HuH-7.5 (cell line): ENCODE measurements at places on chromosomes 5 and 9.
A peak's percentile ranks its signal among the peaks of the same experiment; 100 is the strongest.

GRCh38 chr5:137432376-137432775 lies 66.8 kb downstream of the SPOCK1 start:
- DNase-seq, result no peak

GRCh38 chr9:78303377-78304062 lies 6.6 kb downstream of the PSAT1 start:
- no peak for DNase-seq

DNA sequence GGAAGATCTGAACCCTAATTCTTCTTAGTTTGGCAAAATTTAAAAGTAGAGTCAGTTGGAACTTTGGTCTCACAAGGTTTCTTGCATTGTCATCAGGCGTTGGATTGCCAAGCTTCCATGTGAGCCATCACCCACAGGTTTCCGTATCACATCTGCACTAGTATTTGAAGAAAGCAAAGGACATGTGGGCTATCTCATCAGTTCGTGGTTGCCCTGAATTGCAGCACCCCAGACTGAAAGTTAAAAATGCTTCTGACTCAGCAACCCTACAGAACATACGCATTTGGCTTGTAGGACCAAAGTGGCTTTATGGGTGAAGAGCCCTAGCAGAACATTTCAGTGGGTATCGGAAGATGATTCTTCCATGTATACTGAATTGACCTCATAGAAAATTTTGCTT lies 358.0 kb downstream of the ENC1 start:
- no peak for DNase-seq

GRCh38 chr5:53430618-53431252 lies 49.7 kb upstream of the FST start:
- peak; percentile 5 for DNase-seq

DNA sequence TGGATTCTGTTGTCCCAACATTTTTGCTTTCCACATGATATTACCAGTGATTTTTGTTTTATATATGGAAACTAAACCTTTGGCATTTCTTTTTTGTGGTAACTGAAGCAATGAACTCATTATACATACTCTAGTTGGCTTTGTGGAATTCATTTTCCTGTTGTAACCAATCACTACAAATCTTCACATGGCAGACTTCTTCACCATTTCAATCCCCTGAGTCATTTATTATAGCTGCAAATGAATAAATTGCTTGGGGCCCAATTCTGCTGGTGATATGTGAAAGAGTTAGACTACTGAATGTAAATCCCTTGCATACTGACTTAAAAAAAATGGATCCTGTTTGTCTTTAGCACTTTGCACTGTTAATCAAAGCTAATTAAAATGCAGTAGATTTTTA lies 1709.6 kb upstream of the WWC1 start:
- DNase-seq, result no peak

GRCh38 chr5:121164632-121165031 lies 687.0 kb upstream of the FTMT start:
- DNase-seq, result no peak

DNA sequence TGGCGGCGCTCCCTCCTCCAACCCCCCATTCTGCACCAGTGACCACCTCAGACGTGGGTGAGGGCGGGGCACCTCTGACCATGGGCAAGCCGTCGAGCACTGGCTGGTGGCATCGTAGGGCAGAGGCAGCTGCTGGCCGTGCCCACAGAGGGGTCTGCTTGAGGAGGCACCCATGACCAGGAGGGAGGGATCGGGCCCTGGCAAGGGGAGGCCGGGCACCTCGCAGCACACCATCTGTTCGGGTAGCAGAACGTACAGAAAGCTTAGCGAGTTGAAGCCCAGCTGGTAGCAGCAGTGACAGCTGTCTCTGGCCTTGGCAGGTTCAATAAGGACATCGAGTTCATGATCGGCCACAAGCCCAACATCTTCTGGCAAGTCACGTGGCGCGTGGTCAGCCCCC lies 4.3 kb upstream of the SLC6A18 start:
- DNase-seq, result no peak

DNA sequence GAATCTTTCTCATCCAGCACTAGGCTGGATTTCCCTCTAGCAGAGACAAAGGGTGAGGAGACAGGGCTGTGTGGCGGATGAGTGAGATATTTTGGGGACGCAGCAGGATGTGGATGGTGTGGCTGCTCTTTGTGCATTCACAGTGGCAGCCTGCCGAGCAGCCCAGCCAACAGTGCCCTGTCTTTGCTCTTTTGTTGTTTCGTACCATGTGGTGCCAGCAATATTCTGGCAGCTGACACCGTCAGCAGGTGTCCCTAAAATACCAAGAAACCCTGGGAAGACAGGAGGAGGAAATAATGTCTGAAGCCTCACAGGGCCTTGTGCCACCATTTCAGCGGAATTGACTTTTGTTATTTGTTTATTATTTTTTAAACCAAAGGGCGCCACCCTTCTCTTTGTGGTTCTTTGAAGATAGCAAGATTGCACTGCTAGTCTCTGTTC lies 141.4 kb downstream of the CCDC192 start:
- no peak for DNase-seq

DNA sequence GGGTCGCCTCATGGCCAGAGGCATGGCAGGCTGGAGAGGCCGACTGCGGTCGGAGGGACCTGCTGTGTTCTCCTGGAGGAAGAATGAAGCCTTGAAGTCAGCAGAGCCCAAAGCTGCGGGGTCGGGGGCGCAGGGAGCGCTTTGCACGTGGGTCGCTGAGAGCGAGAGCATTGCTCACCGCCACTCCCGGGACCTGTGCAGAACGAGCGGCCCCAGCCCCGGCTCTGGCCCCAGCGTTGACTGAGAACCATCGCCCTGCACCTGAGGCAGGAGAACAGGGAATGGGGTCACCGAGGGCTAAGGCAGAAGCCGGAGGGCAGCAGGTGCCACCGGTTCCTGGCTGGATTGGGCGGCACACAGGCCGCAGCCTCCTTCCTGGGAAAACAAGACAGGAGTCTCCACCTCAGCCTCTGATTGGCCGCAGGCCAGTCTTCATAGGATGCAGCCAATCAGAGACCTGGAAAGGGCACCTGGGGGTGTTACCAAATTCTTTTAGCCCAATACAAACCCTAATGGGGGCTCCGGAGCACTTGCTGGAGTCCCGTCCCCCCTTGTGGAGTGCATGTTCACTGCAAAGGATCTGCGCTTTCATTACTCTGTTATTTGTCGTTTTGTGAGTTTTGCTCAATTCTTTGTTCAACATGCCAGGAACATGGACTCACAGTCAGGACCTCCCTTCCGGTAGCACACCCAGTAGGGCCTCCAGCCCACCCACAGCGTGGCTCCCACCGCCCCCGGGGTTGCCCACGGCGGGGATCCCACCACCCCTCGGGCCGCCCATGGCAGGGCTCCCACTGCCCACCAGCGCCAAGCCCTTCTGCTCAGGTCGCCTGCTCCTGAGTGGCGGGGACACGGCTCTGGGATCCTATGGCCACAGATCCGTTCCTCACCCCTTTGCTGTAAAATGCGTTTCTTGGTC lies 24.7 kb upstream of the SLC6A19 start:
- no peak for DNase-seq

DNA sequence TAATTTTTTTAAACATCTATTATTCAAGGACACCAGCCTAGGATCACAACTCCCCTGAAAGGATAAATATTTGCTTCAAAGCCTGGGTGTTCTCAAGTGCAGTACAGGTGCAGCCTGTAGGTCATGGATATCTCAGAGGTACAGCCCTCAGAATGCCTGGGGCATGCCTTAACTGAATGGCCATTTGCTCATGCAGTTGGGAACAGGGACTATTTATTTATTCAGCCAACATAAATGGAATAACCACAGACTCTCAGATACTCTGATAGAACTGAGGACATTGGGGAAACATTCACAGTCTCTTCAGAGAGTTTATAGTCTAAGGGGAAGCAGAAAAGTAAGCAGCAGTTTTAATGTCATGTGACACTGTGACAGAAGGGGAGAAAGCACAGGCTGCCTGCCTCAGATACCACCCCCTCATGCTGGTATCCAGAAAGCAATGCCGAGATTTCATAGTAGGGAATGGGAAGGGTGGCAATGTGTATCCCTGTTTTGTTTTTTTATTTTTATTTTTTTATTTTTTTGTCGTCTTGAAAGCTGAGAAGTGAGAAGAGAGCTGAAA lies 112.6 kb downstream of the MACIR start:
- DNase-seq, result no peak

- DNase-seq, result no peak
These were observed 117.9 kb upstream of the CKMT2 start for GRCh38 chr5:81115261-81115660.

DNA sequence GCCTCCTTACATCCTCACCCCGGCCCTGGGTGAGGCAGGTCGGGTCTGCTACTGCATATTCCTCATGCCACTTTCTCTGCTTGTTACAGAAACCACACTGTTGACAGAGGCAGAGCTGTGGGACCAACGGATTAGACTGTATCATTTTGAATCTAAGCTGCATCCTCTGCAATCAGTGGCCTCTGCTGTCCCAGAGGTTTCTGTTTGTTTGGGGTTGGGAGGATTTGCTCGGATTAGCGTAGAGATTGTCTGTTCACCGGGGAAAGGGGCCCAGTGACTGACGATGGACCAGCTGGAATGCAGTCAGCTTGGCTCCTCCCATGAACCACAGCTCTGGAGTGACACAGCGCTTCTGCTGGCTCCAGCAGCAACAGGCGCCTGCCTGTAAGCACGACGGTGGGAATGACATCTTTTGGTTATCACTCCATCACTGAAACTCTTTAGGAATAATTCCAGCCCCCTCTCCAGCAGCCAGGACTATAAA lies 37.3 kb upstream of the ADRA1B start:
- no peak for DNase-seq

GRCh38 chr5:102875721-102876123 lies 120.6 kb downstream of the PAM start:
- no peak for DNase-seq

- peak; percentile 15 for DNase-seq
These were observed 135.0 kb upstream of the IRX4 start for GRCh38 chr5:2017540-2018389.

GRCh38 chr9:17810728-17811571 lies 232.1 kb downstream of the SH3GL2 start:
- DNase-seq, result no peak

DNA sequence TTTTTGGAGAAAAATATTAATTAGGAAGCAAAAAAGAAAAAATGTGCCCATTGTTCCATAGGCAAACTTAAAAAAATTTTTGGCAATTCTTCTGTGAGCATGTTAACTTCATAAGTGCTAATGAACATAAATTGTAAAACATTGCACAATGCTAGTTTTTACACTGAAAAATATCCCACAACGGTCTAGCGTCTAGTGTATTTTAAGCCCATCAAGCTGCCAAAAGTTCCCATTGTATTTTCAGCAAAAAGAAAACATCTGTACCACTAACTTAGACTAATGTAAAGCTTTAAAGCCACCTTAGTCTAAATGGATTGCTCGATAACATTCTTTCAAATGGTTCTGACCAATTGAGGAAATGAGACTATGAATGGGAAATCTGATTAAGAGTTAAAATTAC lies 2.8 kb downstream of the NR6A1 start:
- no peak for DNase-seq

DNA sequence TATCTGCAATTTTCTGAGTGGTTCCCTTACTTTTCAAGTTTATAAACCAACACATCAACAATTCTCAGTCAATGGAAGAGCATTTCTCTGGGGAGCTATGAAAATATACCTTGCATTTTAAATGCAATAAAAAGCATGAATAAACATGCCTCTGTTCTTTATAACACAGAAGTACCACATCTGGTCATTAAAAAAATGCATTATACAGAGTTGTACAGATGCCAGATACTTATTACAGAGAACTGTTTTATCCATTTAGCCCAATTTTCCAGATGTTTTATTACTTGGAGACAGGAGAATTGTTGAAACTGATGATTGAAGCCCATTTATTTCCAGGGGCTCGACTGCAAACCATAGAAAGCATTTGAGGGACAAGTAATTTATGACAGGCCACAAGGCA lies 19.2 kb upstream of the HEXB start:
- no peak for DNase-seq

DNA sequence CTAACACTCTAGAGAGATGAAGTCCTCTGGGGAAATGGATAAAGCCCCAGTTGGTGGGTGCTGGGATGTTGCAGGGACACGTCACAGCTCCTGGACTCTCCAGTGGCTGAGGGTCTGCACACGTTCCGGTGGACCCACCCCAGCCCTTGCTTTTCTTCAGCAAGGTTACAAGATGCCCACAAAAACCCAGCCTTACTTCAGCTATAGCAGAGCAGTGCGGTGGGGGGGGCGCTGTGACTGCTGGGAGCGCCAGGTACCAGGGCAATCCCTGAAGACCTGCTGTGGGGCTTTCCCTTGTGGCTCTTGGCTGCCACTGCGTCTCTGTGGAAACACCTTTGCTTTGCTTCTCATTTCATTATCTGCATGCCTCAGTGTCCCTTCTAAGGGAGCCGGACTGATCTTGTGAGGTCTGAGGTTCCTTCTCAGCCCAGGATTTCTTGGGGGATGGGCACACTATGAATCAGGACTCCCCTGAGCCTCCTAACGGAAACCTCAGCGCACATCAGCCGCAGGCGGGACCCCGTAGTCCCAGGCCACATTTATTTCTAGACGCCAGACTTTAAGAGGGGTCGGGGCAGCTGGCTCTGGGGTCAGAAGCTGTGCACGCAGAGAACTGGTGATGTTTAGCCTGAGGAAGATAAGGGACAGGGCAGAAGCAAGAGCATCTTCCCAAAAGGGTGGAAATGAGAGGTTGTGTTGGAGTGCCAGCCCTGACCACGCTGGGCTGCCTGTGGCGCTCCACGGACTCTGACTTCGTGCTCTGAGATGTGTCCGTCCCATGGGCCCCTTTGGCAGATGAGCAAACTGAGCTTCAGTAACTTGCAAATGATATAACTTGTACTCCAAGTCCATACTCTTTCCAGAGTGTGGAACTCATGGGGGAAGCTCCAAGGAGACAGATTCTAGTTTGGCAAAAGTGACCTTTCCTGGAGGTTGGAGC lies 106.8 kb downstream of the WNK2 start:
- no peak for DNase-seq

- no peak for DNase-seq
These were observed 49.6 kb downstream of the ANKRD55 start for GRCh38 chr5:56183506-56183905.

- peak; percentile 91 for DNase-seq
These were observed 56.2 kb downstream of the ACER2 start for GRCh38 chr9:19464764-19465585.

- peak; percentile 71 for DNase-seq
These were observed 52.3 kb downstream of the PSD2 start for GRCh38 chr5:139847790-139848507.

- DNase-seq, result no peak
These were observed 38.0 kb downstream of the LRRTM2 start for GRCh38 chr5:138837160-138837559.

- DNase-seq, result no peak
These were observed 81.8 kb downstream of the SEMA6A start for GRCh38 chr5:116492776-116493175.

DNA sequence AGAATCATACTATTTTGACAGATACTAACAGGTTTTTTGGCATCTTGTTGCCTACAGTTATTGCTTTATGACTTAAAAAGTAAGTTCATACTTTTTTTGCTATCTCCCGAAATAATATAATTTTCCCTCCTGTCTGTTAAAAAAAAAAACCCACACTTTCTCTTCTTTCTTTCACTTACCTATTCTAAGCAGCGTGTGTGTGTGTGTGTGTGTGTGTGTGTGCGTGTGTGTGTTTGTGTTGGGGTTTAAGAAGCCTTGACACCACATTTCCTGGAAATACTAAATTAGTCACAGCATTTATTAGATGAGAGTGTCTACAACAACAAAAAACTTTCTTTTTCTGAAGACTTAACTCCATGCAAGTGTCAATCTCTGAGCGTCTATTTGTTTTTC lies 12.4 kb downstream of the TNFAIP8 start:
- DNase-seq, result no peak
